ENCODE measurements at places on chromosomes 1 and 21.

DNA sequence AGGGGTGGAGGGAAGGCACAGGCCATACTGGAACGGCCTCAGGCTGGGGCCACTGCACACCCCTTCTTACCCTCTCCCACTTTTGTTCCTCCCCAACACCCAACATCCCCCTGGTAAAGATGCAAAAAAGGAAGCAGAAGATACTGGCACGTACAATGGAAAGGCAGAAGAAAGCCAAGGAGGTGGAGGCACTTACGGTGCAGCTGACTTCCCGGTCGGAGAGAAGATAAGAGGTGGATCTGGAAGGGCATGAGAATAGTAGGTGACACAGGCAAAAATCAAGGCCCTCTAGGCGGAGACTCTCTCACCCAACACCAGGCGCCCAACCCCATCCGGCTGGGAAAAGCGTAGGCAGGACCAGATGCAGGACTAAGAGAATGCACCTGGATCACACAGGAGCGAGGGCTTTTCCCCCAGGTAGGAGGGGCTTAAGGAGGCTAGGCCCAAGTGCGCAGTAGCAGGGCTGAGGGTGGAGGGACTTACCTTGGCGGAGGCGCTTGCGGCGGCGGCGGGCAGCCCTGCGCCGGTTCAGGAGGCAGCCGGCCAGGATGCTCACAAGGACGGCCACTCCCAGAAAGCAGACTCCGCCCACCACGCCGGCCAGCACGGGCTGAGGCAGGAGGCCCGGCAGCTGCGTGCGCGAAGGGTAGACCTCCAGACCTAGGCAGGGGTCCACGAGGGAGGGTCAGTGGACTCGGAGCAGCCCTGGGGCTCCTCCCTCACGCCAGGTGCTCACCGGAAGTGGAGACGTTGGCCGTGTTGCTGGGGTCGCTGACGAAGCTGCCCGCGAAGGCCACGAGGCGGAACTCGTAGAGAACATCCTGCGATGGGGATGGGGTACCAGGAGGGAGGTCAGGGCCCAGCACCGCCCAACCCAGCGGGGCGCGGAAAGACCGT, 4.1 kb upstream of the TAGLN2 start:
- no peak for DNase-seq

GRCh38 chr21:31180256-31181081, 142.2 kb upstream of the KRTAP19-8 start:
- DNase-seq, result peak; percentile 29

DNA sequence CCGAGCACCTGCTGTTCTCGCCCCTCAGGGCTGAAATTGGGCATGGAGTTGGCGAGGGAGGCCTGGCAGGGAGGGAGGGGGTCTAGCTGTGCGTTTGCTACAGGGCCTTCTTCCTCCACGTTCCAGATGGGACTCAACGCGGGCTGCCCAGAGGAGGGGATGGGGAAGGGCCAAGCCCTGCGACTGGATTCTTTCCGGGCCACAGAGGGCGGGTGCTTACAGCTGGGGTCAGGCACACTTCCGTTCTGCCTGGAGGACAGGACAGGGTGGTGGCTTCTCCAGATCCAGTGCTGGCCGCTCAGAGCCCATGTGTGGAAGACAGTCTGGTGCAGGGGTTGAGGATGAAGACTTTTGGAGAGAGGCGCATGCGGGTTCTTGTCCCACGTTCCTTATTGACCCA, 90.0 kb downstream of the EDEM3 start:
- no peak for DNase-seq

- DNase-seq, result no peak
These were observed 110.6 kb upstream of the ADAMTS5 start for GRCh38 chr21:27077501-27077900.

DNA sequence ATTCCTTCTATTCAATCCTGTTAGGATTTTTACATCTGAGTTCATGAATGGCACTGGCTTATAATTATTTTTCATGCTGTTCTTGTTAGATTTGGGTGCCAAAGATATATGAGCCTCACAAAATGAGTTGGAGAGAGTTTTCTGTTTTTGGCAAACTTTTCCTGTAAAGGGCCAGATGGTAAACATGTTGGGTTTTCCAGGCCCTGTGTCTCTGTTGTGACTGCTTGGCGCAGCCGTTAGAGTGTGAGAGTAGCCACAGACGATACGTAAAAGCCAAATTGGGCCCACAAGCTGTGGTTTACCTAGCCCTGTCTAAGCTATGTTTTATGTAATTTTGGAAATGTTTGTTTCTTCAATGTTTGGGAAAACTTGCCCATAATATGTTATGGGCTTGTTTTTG, 15.6 kb upstream of the CA6 start:
- DNase-seq, result peak; percentile 98

DNA sequence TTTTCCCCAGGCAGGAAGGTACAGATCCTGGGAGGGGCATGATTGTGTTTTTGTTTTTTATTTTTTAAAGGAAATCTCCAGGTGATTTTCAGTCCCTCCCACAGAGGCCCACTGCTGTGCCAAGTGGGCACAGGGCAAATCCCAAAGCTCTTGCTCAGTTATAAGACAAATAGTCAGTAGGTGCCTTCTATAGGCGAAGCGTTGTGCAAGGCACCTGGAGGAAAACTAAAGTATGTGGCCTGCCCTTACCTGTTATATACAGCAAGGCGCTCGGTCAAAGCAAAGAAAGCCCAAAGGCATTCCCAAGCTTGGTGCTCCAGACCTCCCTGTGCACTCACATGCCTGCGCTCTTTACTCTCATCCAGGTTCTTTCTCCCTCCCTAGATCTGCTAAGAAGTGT, 81.0 kb downstream of the KCNJ15 start:
- no peak for DNase-seq

All from NCI-H446 treated with DMSO at 0.1 percent for 48 hours (cell line).